ENCODE measurements at places on chromosomes 7 and 10. TPM values are rescaled to one million over a fixed set of nuclear protein-coding genes. Genes with fewer than 3 reads are reported as not detected.

DNA sequence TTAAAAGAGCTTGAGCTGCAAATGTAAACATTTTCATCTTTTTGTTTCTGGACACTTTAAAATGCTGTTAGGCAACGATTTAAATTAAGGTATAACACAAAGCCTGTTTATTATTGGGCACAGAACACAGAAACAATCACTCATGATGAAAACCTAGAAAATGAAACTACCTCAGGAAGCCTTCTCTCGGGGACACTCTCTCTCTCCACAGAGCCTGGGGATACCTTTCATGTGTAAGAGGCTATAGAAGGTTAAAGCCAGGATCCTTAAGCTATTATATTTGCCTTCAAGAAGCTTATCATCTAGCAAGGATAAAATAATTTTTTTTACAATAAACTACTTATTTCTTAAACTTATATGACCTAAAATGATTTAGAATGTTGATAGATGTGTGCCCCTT, 194.1 kb downstream of the SKAP2 start:
- DNase-seq, result no peak
- H3K4me3 ChIP-seq, result no peak overlapping the region
- H3K27ac ChIP-seq, result no peak overlapping the region
- no peaks in the 10 kb centered on the region for H3K27me3 ChIP-seq
- peaks cover 6% of the 10 kb centered on the region for H3K4me1 ChIP-seq

DNA sequence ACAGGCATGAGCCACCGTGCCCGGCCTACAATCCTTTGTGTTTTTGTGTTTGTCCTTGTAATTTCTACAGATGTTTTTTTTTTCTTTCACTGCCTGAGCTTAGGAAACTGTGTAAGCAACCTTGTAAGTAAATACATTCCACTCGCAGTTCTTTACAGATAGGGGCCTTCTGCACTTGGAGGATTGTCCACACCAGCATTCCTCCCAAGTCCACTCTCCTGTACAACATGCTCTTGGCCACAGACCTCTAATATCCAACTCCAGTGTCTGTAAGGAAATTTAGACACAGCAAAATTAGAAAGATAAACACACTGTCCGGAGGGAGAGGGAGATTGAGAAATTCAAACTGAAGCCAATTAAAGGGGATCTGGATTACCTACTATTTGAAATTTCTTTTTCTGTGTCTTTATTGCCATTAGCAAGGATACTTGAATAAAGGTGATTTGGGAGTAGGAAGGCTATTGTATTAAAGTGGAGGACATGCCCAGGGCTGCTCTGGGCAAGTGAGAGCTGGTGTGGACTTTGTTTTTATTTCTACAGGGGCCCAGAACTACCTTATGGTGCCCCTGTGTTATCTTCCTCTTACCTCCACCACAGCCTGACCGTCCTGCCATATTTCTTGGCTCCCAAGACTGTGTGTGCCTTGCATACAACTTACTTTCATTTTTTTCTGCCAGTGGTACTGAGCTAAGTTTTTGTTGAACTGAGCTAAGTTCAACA, 9.7 kb downstream of the MXI1 start:
- no peak for DNase-seq
- H3K4me1 ChIP-seq, result peaks cover 51% of the 10 kb centered on the region
- H3K36me3 ChIP-seq, result no peaks in the 10 kb centered on the region

- peaks cover 6% of the 10 kb centered on the region for H3K4me1 ChIP-seq
- no peaks in the 10 kb centered on the region for H3K27me3 ChIP-seq
- H3K36me3 ChIP-seq, result no peaks in the 10 kb centered on the region
- DNase-seq, result no peak
- H3K4me3 ChIP-seq, result no peak overlapping the region
Observed at GRCh38 chr10:78981257-78981969, 87.4 kb upstream of the ZMIZ1 start.

GRCh38 chr7:81280531-81280930, 361.7 kb upstream of the SEMA3C start:
- H3K4me1 ChIP-seq, result no peaks in the 10 kb centered on the region
- H3K4me3 ChIP-seq, result no peak overlapping the region
- H3K27ac ChIP-seq, result no peak overlapping the region
- H3K36me3 ChIP-seq, result no peaks in the 10 kb centered on the region
- no peaks in the 10 kb centered on the region for H3K27me3 ChIP-seq

DNA sequence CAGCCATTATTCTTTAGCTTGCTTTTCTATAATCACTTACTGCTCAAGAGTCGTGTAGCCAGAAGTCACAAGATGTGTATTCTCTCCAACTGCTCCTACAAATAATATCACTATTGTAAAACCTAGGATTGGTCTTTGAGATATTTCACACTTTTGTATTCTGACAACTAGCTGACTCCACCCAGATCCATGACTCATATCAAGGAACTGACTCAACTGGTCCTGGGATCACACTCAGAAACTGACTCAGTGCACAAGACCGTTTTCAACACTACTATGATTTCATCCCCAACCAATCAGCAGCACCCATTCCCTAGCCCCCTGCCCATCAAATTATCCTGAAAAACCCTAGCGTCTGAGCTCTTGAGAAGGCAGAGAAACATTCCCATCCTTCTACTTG, 56.5 kb upstream of the ORC5 start:
- no peaks in the 10 kb centered on the region for H3K4me1 ChIP-seq
- H3K4me3 ChIP-seq, result no peak overlapping the region
- no peaks in the 10 kb centered on the region for H3K27me3 ChIP-seq
- DNase-seq, result no peak
- H3K27ac ChIP-seq, result no peak overlapping the region
- H3K36me3 ChIP-seq, result no peaks in the 10 kb centered on the region

DNA sequence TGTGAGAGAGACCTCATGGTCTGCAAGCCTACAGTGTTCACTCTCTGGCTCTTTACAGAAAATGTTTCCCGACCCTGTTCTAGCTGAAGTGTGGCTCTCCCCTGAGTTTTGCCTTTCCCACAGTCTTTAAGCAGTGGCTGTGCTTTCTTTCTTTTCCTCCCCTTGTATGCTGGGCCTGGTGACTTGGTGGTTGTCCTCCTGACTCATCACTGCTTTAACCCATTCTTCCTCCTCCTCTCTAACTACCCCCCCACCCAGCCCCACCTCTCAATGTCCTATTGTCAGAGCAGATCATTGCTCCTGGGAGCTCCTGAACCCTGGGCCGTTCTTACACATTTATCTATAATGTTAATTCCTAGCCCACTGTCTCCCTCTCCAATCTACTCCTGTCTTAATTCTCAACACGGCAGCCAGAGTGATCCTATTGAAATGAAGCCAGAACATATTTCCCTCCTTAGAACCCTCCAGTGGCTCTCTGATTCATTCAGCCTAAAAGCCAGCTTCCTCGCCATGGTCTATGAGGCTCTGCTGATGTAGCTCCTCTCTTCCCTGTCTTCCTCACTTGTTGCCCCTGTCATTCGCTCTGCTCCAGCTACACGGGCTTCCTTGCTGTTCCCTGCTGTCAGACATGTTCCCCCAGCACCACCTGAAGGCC, 55.0 kb downstream of the DENND11 start:
- H3K27me3 ChIP-seq, result no peaks in the 10 kb centered on the region
- H3K4me1 ChIP-seq, result no peaks in the 10 kb centered on the region
- no peaks in the 10 kb centered on the region for H3K36me3 ChIP-seq

The C7orf57 gene
- not detected for total RNA-seq

The HMX3 gene
- total RNA-seq, result not detected

The TFR2 gene
- total RNA-seq, result 5.4 TPM

The GIMAP6 gene
- total RNA-seq, result 158 TPM

Data from CD4-positive, alpha-beta memory T cell (primary cell).